HEK293T (cell line): ENCODE measurements at places on chromosomes 1 and 21.

- no peak for DNase-seq
Observed at GRCh38 chr1:41652384-41653265, 168.1 kb upstream of the EDN2 start.

GRCh38 chr21:38699048-38699447, 106.7 kb upstream of the ETS2 start:
- peak; percentile 33 for DNase-seq

- DNase-seq = no peak
Observed at GRCh38 chr1:14576155-14576554, 22.3 kb upstream of the KAZN start.

DNA sequence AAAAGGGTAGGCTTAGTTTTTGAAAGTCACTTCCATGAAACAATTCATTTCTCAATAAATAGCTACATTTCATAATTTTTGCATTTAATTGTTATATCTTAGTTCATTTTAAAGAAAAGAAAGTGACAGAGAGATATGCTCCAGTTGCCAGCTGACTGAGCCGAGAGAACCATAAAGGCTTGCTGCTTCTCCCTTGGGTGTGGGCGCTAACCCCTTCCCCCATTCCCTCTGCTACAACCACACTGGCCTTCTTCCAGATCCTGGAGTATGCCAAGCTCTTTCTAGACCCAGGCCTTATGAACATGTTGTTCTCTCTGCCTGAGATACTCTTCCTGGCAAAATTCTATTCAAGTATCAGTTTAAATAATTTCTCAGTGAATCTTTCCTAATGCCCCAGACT, 12.3 kb downstream of the SORT1 start:
- no peak for DNase-seq

DNA sequence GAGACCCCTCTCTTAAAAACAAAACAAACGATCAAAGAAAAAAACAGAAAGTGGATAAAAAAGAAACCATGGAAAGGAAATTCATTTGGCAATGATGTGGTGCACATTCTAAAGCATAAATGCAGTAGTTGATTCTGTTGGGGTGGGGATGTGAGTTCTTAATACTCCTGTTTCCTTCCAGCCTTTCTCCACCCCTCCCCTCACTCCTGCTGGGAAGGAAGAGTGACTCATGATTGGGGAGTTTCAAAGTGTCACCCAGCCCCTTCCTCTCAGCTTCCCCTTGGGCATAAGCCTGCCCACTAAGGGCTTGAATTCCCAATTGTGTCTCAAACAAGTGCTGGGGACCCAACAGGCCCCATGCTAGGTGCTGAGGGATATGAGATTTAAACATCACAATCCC, 6.7 kb upstream of the PINK1 start:
- DNase-seq = no peak

GRCh38 chr1:19067182-19067911, 110.9 kb upstream of the IFFO2 start:
- no peak for DNase-seq

DNA sequence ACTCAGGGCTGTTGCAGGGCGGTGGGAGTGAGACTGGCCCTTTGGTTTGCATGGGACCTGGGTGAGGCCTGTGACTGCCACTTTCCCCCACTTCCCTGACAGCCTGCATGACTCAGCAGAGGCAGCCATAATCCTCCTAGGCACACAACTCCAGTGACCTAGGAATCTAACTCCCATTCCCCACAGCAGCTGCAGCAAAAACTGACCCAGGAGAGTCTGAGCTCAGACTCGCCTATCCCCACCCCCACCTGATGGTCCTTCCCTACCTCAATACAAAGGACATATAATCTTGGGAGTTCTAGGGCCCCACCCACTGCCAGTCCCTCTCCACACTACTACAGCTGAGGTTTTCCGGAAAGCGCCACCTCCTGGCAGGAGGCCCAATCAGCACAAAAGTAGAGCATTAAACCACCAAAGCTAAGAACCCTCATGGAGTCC, 26.7 kb downstream of the NDC1 start:
- peak; percentile 13 for DNase-seq

GRCh38 chr21:46066591-46067331, 31.2 kb upstream of the COL6A2 start:
- DNase-seq = peak; percentile 5

DNA sequence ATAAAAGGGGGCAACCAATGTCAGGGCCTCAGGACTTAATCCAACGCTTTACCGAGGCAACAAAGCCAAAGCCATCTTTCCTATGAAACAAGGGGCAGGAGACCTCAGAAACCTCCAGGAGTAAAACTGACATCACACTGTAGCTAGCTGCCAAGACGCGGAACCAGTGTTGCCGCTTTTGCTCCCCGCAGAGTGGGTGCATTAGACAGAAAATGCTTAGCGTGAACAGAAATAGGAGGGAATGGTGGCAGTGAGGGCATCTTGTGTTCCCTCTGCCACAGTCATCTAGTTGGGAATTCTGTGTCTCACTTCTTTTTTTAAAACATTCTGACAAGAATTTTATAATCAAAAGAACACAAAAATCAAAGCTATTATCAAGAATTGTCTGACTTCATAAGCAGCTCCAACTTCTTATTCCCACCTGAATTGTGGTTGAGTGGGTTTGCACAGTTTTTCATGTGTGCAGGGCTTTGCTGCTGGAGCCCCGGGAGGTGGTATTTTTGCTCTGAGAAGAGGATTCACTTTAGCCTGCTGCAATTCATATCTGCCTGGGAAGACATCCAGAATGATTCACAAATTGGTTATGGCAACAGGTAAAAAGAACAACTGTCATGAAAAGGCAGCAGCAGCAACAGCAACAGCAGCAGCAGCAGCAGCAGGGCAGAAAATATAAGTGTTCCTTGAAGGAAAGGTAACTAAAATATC, 82.2 kb upstream of the DIRAS3 start:
- no peak for DNase-seq

- DNase-seq = no peak
Observed at GRCh38 chr1:64308866-64309265, 105.4 kb downstream of the UBE2U start.

DNA sequence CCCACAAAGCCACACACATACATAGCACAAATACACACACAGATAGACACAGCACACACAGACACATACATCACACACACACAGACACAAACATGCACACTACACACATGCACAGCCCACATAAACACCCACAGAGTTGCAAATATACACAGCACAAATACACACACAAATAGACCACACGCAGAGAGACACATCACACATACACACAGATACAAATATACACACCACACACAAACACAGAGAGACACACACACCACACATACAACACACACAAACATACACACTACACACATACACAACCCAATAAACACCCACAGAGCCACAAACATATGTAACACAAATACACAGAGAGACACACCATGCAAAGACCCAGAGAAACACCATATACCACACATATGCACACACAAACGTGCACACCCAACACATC, 154.9 kb downstream of the GLUL start:
- DNase-seq = no peak

- no peak for DNase-seq
Observed at GRCh38 chr1:46064708-46065107, 67.7 kb downstream of the PIK3R3 start.

DNA sequence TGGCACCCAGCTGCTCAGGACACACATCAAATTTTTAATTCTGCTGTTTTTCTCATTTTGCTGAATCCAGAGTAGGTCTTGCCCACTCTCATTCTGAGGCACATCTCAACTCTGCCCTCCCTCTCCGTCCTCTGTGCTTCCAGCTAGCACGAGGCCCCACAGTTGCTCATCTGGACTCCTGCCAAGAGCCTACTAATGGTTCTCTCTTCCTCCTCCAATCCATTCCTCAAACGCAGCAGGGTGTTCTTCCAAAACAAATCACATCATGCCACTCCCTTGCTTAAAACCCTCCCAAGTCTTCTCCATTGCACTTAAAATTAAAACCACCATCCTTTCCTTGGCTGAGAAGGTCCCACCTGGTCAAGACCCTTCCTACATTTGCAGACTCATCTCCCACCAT, 49.8 kb upstream of the SCAF4 start:
- DNase-seq = peak; percentile 62

- DNase-seq = no peak
Observed at GRCh38 chr1:43975249-43975961, 645 bp downstream of the ATP6V0B start.

- DNase-seq = no peak
Observed at GRCh38 chr1:207336559-207337467, 15.3 kb downstream of the CD55 start.

DNA sequence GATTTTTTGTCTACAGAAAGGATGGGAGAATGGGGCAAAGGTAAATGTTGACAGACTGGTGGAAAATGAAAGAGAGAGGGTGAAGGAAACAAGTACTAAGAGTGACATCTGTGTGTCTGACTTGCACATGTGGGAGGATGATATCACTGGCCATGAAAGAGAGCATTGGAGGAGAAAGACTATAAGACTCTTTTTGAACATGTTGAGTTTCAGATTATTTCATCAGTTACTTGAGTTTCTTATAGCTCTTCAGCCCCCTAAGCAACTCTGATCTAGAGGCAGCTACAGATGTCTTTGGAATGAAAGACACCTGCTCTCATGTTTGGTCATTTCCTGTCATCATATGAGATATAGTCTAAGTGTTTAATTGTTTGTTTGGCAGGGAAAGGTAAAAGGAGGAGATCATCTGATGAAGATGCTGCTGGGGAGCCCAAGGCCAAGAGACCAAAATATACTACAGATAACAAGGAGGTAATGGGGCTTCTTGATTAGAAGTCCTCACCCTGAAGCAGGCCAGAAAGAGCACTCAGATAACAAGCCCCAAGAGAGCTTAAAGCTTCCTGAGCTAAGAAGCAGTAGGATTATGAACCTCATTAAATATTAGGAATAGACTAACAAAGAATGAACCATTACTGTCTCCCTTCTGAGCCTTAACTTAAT, 4.5 kb downstream of the POLR3C start:
- DNase-seq = no peak

DNA sequence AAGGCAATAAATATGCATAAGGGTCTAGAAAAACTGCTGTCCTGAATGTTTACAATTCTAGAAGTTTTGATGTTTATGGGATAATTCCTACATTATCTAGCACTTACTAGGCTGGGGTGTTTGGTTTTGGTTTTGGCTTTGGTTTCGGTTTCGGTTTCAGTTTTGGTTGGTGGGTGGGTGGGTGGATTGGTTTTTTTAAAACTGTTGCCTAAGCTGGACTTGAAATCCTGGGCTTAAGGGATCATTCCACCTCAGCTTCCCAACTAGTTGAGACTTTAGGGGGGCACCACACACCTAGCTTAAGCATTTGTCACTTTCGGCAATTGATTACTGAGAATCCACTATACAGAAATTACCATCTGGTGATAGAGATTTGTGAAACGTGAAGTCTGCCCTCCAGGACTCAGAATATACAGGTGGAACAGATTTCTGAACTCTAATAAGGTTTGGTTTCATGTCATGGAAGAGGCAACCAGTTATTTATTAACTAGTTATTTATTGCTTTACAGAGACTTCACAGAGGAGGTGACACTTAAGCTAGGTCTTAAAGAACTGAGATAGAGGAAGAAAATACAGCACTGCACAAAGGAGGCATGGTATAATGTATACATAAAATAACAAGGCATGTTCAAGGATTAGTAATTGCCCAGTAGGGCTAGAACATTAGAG, 69.6 kb downstream of the PIK3R3 start:
- no peak for DNase-seq

GRCh38 chr1:44828841-44829440, 14.1 kb downstream of the PTCH2 start:
- no peak for DNase-seq

DNA sequence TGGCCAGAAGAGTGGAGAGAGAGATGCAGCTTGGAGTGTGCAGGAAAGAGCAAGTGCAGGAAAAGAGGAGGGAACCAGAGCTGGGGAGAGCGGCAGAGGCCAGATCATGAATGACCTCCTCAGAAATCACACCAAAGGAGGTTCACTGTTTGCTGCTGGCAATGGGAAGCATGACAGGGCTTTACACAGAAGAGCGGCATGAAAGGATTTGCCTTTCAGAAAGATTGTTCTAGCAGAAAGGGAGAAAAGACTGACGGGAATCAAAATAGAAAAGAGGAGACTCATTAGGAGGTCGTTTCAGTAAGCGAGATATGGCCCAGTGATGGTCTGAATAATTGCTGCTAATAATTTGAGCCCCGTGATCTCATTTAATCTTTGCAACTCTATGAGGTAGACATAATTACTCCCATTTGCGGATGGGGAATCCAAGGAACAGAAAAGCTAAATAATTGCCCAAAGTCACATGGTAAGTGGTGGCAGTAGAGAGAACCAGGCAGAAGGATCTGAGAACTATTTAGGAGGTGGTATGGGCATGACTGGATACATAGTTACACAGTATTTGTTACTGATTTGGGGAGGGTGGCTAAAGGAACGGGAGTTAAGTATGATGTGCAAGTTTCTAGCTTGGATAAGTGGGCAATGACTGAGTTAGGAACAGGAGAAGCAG, 12.5 kb upstream of the HNRNPR start:
- DNase-seq = no peak

DNA sequence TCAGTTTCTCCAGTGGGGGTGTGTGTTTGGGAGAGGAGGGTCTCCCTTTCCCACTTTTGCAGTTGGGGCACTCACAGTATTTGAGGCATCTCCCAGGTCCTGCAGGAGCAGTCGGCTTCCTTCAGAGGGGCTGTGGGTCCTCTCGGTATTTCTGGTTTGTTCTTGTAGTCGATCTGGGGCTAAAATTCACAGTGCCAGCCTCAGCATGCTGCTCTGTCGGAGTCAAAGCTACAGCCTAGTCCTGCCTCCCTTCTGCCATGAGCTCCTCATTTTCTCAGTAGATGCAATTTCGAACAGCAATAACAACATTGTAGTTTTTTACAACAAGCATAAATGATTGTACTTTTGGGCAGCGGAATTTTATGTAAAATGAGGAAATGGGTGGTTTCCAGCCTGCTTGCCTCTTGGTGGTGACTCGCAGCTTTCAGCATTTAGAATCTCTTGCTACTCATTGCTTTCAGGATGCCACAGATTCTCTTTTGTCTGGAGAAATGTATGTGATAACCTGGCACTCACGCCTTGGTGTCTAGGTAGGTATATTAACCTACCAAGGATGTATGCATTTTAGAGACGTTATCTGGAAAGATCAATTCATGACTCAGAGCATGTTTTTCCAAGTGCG, 82.4 kb upstream of the C21orf91 start:
- DNase-seq = no peak

- DNase-seq = no peak
Observed at GRCh38 chr1:17545356-17545755, 5.9 kb downstream of the ARHGEF10L start.
